D341Med (cell line): ENCODE measurements at places on chromosomes 5 and 9.

- DNase-seq: no peak
Measured at GRCh38 chr9:1303932-1304331, 253.8 kb downstream of the DMRT2 start.

- DNase-seq: no peak
Measured at GRCh38 chr5:173315495-173316338, 12.5 kb downstream of the STC2 start.

DNA sequence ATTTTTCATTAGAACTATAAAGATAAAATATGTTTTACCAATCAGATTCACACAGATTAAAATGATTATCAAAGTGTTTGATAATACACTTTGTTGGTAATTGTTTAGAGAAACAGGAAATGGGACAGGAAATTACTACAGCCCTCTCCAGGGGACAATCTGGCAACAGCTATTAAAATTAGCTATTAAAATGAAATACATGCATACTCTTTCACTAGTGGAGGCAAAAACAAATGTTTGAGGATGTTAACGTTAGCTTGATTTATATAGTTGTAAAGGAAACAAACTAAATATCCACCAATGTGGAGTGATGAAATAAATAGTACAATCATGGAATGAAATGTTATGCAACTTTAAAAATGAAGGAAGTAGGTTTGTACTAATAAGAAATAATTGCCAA lies 53.7 kb downstream of the TARS1 start:
- no peak for DNase-seq

DNA sequence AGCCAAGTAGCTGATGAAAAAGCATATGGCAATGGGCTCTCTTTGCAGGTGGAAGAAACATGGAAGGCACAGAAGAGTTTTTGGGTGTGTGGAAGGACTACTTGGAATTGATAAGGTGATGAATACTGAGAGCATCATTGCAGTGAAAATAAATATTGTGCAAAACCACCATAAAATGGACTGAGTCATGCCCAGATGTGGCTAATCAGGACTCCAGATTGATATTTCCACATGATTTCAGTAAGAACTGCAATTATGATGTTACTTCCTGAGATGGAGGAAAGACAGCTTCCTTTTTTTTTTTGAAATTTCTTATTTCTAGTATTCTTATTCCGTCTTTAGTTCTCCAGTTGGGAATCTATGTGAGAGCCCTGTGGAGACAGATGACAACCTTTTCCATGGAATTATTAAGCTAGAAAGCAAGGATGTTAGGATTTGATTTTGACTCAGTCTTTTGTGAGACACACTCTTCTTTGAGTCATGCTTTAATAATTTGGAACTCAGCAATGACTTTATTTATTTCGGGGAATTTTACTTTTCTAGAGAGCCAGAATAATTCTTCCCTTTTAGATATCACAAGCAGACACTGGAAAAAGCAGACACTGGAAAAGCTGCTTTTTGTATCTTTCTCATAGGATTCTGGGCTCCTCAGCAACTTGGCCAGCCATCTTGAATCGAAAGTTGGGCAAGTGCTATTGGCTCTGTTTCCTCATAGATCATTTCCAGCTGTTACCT lies 94.2 kb upstream of the VCAN start:
- DNase-seq: no peak

DNA sequence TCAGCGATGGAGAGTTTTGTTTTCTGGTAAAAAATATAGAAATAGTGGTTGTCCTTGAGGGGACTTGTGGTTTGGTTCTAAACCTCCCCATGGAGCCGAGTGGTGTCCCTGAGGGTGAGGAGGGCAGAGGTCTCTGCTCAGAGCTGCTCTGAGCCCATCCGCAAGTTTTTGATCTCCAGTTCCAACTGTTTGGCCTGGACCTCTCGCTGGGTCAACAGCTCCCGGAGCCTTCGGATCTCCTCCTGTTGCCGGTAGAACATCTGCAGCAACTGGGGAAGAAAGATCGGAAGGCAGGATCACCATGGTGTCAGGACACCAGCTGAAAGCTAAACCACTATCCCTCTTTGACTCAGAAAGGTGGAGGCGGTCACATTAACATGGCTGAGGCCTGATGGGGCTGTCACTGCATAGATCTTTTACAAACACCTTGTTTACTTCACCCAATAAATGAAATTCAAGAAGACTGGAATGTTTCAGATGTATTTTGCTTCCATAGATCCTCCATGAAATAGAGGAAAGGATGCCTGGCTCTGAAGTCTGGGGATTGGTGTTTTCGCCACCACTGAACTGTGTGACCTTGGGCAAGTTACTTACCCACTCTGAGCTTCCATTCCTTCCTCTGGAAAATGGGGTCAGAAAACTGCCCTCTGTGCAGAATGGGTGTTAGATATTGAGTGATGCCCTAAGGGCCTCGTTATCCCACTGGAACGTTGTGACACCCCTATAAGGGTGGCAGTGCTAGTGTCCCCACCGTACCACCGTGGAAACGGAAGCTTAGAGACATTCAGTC lies 5.8 kb upstream of the TRIM14 start:
- no peak for DNase-seq

GRCh38 chr5:159273923-159274322 lies 10.8 kb downstream of the UBLCP1 start:
- no peak for DNase-seq

DNA sequence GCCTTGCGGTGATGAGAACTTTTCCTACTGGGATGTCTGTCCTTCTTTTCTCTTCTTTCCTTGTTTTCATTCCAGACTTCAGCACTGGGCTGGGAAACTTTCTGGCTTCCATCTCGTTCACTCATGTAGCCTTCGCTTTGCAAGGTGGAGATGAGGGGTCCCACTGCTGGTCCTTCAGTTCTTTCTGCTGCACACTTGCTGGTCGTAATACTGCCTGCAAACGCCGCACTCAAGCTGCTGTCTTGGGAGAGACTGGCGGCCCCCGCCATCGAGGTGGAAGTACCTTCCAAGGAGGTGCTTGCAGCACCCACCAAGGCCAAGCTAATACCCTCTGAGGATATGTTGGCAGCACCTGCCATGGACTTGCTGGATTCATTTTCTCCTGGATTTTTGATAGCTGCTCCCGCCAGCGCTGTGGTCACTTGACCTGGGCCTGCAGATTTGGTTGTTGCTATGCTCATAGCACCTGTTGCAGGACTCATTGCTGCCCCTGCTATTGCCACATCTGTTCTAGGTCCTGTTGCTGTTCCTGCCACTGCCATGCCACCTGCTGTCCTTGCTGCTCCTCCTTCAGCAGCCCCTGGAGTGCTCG lies 3.0 kb downstream of the GARIN3 start:
- DNase-seq: no peak

- no peak for DNase-seq
Measured at GRCh38 chr5:68270399-68270975, 54.9 kb downstream of the PIK3R1 start.

- no peak for DNase-seq
Measured at GRCh38 chr5:67014957-67015400, 181.6 kb downstream of the CD180 start.

DNA sequence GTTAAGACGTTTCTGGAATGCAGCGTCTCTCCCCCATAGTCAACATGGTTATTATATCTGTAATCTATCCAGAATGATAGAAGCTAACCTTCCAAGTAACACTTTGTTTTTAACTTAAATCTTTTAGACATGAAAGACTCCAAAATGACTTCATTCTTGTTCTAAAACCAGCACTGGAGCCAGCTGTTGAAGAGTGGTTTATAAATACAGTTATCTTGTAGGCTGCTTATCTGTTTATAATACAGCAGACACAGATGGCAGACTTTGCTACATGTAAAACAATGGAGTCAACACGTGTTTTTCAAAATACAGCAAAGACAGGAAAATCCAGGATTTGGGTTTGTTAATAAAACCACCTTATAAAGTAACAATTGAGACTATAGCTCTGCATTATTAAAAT lies 48.8 kb upstream of the RETREG1 start:
- no peak for DNase-seq

DNA sequence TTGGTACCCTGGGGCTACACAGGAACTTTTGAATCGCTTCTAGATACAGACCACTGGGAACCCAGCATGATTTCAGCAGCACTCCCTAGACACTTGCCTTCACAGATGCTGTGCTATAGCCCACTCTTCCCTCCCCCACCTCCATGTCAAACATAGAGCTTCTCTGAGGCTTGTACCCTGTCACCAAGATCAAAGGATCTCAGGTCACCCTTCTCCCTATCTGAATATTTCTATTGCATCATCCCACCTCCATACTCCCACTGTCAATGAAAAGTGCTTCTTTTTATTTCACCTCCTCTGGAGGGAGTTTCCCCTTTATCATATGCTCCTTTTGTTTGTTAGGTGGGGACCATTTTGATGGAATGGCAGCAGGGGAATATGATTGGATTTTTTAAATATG lies 29.2 kb upstream of the PHF24 start:
- no peak for DNase-seq

DNA sequence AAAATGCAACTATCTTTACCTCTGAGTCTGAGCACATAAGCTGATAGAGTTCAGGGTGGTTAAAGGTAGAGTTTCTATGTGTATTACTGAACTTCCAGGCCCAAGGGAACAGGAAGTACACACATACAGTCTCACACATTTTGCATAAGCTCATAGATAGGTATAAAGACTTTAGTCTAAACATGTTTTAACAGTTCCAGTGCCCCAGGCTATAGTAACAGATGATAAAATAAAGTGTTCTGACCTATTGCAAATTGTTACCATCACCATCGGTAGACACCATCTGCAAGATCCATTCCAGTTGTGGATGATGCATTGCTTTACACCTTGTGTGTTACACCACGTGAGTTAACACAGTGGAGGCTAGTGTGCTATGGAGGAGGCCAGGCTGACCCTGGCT lies 95.8 kb downstream of the TMEM174 start:
- DNase-seq: no peak

DNA sequence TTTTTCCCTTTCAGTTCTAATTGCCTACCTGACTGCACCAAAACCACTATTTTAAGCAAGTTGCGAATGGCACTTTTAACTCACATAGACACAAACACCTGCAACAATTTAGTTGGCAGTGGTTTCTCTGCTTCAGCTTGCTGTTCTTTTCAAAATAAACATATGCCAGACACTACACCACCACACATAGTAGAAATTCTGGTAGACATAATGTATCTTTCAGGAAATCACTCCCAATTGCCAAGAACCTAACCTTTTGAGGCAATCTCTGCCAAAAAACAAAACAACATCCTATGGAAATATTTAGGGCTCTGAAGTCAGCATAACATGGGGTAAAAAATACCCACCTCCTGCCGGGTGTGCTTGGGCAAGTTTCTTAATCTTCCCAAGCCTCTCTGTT lies 27.7 kb downstream of the GLIS3 start:
- DNase-seq: no peak

DNA sequence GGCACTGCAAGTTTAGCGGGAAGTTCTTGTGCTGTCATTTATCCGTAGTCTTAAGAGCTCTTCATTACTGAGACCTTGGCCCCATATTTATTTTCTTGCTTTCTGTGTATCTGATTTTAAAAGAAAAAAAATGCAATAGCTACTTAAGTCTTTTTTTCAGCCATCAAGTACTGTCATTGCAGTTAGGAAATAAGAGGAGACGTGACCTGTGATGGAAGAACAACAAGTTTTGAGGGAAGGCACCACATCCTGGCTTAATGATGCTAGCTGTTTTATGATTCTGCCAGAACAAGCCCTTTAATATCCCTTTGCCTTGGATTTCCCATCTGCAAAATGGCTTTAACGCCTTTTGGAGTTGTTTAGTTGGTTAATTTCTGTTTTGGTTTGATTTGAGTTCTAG lies 3.8 kb downstream of the RGMB start:
- no peak for DNase-seq

DNA sequence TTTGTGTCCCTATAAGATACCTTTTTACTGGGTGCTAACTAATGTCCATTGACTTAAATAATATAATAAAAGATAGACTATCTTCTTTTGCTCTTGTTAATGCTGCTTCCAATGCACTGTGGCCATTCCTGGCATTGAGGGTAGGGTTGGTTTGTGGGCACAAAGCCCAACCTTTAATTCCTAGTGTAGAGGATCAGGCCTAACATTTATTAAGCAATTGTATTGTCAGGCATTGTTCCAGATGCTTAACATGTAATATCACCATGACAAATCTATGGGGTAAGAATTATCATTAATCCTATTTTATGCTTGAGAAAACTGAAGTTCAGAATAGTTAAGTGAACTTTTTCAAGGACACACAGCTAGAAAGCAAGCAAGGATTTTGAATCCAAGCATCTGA lies 60.4 kb upstream of the GPBP1 start:
- no peak for DNase-seq

DNA sequence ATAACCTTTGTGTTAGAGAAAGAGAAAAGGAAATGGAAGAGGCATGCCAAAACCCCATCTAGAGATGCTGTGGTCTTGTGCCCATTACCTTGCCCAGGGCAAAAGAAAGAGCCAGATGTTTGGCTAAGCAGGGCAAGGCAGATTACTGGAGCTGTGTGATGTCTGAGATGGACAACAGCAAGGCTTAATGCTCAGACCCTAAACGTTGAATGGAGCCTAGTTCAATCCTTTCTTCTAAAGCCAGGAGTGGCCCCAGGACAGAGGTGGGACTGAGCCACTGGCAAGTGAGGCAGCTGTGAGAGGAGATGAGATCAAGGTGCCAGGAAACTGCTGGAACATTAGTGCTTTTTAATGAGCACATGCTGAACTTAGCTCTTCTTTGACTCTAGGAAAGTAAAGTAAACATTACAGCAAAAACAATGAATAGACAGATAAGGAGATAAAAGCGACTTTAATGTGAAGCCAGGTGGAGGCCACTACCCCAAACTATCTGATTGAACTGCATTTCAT lies 143.0 kb upstream of the EGFLAM start:
- DNase-seq: no peak

DNA sequence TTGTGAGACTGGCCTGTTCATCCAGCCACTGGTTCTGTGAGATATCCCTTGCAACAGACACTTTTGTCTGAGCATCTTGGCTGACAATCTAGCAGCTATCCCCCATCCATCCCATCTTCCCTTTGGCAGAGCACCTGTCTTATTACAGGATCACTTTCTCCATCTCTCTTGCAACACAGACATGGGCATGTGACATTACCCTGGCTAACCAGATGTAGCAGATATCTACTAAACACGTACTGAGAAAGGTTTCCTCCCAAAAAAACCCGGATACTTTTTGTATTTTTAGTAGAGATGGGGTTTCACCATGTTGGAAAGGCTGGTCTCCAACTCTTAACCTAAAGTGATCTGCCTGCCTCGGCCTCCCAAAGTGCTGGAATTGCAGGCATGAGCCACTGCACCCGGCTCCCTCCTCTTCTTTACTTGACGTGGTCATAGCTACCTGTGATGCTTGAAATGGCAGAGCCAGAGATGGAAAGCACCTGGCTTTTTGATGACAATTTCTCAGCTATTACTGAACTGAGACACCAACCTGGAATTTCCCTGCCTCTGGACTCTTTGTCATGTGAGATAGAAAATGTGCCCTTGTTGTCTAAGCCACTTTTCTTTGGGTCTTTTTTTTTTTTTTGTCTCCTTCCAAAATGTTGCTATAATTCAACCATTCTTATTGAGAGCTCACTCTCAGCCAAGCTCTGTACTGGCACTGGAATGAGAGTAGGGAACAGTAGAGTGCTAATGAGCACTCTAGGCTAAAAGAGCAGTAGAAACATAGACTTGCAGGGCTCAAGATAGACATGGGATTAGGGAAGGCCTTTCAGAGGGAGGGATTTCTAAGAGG lies 32.6 kb downstream of the FNBP1 start:
- DNase-seq: no peak

- no peak for DNase-seq
Measured at GRCh38 chr5:34447424-34447823, 208.7 kb upstream of the RAI14 start.
